Right renal cortex interstitium (tissue), 3 donors: ENCODE measurements at places on chromosomes 1 and 21. TPM values are rescaled to one million over a fixed set of nuclear protein-coding genes. Genes with fewer than 3 reads are reported as not detected.

AQP10 gene
- polyA plus RNA-seq = not detected

- DNase-seq = no peak
Observed at GRCh38 chr1:5423109-5423508, 569.1 kb downstream of the NPHP4 start.

OR2M5 gene
- not detected for polyA plus RNA-seq

- peak; percentile 25 for DNase-seq
Observed at GRCh38 chr1:173050865-173051264, at the start of gene TNFSF18. TSS of gene TNFSF18 (minus strand) at chr1:173050941. CDS start at chr1:173050896, 45 bp downstream.

CFHR2 gene
- not detected for polyA plus RNA-seq

DNA sequence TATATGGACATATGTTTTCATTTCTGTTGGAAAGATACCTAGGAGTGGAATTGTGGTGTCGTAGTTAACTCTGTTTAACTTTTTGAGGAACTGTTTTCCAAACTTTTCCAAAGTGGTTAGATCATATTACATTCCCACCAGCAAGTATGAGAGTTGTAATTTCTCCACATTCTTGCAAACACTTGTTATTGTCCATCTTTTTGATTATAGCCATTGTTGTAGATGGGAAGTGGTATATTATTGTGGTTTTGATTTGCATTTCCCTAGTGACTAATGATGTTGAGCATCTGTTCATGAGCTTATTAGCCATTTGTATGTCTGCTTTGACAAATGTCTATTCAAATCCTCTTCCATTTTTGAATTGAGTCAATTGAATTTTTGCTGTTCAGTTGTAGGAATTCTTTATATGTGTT lies 19.8 kb downstream of the CAMTA1 start:
- no peak for DNase-seq
